ENCODE measurements at places on chromosomes 6 and 20.

DNA sequence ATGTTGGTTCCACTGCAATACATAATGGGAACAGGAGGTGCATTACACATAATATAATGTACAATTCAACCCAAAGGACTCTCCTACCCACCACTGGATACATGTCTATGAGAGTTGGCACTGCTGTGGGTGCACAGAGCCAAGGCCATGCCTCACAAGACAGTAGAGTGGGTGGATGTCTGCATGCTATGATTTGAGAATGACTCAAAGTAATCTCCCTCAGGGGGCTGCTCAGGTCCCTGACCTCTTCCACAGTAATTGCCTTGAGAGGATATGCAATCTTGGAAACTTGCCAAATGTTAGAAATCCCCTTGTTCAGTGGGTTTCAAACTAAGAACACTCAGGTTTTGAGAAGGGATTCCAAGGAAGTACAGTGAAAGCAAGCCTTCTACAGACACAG lies 79.0 kb downstream of the ANKEF1 start:
- no peak for DNase-seq

- DNase-seq = no peak
These were observed 278.6 kb upstream of the TCF21 start for GRCh38 chr6:133610227-133610840.

GRCh38 chr6:16639684-16640480 lies 121.4 kb downstream of the ATXN1 start:
- no peak for DNase-seq

- DNase-seq = no peak
These were observed 116.9 kb downstream of the TAF4 start for GRCh38 chr20:61948586-61949362.

DNA sequence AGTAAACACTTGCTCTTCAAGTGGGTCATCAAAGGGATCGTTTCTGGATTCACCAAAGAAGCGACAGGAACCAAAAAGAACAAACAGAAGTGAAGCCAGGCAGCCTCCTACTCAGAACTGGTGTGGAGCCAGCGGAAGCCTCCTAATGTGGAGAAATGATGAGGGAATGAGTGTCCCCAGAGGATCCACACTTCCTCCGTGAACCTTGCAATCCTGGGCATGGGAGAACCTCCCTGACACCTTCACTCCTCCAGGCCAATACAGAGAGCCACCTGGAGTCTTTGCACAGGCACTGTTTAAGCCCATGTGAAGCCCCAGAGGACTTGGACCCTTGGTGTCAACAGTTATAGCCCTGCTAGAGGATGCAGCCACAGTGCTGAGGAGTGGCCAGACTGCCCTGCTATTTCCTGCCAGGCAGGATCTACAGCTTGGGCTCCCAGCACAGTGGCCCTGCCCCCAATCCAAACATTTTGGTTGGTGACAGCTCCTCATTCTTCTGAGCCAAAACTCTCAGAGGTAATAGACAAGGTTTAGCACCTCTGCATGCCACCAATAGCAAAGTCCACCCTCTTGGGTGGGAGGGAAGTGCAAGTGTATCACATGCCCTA lies 23.2 kb upstream of the SERINC1 start:
- no peak for DNase-seq

- DNase-seq = no peak
These were observed 66.9 kb upstream of the SMIM28 start for GRCh38 chr6:138310821-138311220.

DNA sequence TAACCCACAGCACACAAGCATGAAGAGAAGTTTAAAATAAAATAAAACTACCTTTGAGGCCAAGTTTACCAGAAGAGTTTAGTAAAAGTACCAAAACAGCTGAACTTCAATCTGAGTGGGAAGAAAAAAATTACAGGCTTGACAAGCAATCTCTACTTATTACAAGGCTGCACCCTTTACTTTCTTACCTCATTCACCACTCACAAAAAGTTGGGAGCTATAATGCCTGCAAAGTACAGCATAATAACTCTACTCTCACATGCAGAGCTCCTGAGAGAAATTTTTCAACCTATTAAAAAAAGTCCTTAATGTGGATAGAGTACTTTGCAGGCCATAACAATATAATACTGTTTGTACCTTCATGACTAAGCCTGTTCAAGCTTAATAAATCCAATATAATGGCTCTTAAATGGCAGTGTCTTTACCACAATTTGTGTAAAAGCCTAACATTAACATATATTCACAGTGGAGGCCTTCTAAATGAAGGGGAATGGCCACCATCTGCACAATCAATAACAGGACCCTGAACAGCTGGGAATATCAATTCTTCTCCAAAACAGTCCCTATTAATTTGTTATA lies 103.1 kb downstream of the DST start:
- DNase-seq = no peak

GRCh38 chr6:89729818-89730217 lies 89.8 kb downstream of the MDN1 start:
- no peak for DNase-seq

DNA sequence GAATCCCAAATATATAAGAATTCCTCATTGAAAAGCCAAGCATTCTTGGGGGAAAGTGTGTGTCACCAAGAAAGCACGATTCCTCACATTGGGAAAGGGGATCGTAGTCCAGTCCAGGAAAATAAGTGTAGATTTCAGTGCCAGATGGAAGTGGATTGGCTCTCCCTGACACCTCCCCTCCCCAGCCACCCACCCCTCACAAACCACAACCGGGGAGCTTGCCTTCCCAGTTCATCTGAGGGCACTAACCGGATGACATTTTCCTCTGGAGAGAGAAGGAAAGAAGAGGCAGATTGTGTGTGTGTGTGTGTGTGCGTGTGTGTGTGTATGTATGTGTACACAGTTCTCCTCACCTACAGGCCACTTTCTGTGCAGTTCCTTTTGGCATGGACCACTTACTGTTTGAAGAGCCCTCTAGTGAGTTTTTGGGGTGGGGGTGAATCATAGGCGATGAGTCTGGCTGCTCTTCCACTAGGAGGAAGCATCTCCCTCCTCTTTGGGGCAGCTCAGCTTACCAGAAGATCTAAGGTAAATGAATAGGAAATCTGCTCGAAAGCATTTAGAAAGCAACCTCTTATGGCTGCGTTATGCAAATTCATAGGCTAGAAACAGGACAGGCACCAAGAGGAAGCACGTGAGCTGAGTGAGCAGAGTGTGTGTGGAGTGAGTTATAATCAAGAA lies 20.8 kb downstream of the DAAM2 start:
- no peak for DNase-seq

GRCh38 chr6:29739136-29739881 lies 16.1 kb downstream of the HLA-F start:
- no peak for DNase-seq

- DNase-seq = no peak
These were observed 102.3 kb downstream of the EDN1 start for GRCh38 chr6:12392490-12392889.

DNA sequence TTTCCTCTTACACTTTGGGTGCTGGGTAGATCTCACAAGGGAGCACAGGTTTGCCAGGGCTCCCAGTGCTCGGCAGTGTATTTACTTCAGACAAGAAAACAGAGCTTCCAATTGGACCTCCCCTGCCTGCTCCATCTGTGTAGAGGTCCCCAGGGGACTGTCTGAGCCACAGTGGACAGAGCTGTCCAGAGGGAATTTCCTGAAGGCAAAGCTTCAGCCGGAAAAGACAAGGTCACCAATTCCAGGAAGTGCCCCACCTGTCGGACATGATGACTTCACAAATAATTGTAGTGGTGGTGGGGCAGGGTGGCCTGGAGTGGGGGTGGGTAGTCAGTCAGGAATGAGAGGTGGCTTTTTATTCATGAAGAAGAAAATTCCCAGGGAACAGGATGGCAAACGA lies 18.6 kb downstream of the ADGRF5 start:
- no peak for DNase-seq

DNA sequence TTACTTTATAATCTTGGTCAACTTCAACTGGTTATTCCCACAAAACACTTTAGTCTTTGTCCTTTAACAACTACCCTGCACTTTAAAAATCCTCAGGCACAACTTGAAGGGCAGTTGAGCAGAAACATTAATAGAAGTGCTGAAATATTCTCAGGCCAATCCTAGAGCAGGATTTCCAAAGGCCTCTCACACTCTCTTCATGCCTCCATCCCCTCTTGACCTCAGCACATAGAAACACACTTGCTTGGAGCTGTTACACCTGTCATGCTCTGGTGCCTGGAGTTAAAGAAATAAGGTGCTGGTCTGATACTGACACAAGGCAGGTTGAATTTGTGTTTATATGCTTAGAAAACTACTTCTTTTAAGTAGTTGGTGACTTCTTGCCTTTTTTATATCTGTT lies 618.8 kb upstream of the POU3F2 start:
- no peak for DNase-seq

DNA sequence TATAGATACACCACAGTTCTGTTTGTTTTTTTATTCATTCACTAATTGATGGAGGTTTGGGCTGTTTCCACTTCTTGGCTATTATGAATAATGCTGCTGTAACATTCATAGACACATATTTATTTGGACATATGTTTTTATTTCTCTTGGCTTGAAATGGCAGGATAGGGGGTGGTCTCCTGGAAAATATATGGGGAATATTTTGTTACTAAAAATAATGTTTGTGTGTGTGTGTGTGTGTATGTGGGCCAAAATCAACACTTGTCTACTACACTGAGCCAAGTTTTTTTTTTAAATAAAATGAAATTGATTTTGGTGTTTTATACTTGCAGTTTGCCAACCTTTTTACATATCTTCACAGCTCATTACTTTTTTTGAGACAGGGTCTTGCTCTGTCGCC lies 264.4 kb upstream of the SULF2 start:
- no peak for DNase-seq

GRCh38 chr6:169577236-169577635 lies 124.6 kb downstream of the WDR27 start:
- no peak for DNase-seq

DNA sequence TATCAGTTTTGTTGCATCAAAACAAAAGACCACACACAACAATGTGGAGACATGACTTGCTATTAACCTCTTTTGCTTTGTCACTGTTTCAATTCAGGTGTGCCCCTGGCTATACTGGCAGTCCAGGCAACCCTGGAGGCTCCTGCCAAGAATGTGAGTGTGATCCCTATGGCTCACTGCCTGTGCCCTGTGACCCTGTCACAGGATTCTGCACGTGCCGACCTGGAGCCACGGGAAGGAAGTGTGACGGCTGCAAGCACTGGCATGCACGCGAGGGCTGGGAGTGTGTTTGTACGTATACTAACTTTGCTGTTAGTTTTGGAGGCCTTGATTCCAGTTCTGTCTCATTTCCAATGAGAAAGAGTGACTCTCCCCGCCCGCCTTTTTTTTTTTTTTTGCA lies 356.9 kb downstream of the ARHGAP18 start:
- no peak for DNase-seq

DNA sequence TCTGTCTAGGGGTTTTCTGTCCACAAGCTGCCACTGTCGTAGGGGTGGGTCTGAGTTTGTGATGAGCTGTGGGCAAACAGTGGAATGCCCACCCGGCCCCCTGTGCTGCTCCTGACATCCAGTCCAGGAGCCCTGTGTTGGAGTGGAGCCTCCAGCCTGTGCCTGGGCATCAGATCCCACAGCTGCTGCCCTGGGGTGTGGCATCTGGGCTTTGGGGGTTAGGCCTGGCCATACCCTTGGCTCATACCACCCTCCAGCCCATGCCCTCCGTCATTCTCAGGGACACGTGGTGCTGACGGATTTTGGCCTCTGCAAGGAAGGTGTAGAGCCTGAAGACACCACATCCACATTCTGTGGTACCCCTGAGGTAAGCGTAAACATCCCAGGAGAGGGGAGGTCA lies 12.9 kb downstream of the SGK2 start:
- no peak for DNase-seq

GRCh38 chr6:143253586-143253985 lies 192.9 kb downstream of the AIG1 start:
- no peak for DNase-seq

DNA sequence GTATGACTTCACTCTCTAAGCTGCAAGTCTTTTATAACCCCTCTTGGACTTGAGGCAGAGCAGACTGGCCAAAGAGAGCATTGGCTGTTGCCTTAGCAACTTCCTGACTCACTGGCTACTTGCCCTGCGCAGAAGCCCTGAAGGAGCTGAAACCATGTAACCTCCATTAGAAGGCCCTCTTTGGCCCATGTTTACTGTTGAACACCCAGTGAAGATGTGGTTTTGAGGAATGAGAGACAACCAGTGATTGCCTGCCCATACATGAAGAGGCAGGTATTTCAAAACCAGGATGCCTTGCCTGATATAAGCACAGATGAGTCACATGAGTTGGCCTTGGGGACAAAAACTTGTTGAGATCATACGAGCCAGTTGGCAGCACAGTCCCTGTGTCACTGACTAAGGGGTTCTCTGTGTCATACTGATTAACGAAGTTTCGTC lies 182.5 kb downstream of the EDN1 start:
- DNase-seq = no peak

DNA sequence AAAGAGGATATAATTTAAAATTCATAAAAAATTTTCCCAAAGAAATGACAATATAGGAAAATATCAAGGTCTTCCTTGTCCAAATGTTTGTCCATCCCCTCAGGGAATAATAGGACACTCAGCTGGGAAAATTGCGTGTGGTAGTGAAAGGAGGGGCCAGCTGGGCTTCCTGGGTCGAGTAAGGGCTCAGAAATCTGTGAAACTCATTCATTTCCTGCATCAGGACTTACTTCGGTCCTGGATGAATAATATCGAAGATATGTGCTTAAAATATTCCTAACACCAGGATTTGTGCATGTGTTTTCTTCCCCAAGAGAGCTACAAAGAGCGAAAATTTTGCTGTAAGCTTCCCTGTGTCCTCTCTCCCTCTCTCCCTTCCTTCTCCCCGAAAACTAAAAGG lies 118.2 kb upstream of the GJE1 start:
- no peak for DNase-seq

- DNase-seq = peak; percentile 19
These were observed 69.6 kb downstream of the SSR1 start for GRCh38 chr6:7243179-7243981.

DNA sequence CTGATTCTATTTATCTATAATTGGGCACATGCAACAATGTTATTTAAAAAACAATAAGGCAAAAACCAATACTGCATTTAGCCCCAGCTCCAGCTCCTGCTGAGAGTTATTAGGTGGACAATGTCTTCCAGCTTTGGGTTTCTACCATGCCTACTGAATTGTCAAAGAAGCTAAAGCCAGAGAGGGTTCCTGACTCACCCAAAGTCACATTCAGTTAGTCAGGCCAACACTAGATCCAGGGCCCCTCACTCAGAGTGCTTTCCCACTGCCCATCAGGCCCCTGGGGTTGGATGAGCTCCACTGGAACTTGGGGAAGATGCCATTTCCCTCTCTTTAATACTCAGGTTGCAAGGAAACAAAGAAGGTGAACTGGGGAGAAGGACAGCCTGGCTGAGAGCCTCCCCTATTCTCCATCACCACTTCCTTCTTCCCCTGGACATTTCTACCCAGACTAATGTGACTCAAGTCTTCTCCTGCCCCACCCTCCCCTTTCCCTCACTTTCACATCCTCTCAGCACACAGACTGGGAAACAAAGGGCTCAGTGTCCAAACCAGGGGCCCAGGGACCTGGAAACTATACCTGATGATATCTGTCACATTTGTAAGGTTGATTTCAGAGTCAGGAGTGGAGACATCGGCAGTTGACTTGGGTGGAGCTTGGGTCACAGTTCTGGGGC lies 6.0 kb downstream of the TREM1 start:
- DNase-seq = no peak

- no peak for DNase-seq
These were observed 57.8 kb upstream of the C20orf144 start for GRCh38 chr20:33604084-33604990.

GRCh38 chr20:38162878-38163875 lies 1.9 kb downstream of the TGM2 start:
- DNase-seq = no peak

- no peak for DNase-seq
These were observed 280.3 kb upstream of the SYNCRIP start for GRCh38 chr6:85923013-85923430.
